ENCODE measurements at places on chromosomes 12 and 14. TPM values are rescaled to one million over a fixed set of nuclear protein-coding genes. Genes with fewer than 3 reads are reported as not detected.

- DNase-seq = no peak
Measured at GRCh38 chr12:5535541-5535940, 103.6 kb downstream of the NTF3 start.

Gene KRT80
- total RNA-seq = not detected

DNA sequence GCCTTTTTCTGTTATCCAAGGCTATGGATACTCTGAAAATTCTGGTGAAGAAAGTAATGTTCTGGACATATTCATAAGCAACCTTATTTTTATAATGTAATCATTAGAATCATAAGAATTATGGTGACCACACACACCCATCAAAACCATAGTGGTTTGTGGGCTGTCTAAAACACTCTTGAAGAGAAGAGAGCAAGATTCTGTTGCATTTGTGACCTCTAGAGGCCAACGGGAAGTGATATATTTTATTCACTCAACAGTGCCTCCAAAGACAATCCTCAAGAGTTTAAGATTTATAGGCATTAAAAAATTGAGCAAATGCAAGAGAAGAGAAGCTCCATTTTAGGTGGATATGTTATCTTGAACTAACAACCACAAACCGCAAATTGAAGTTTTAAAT is 68.5 kb upstream of the LGR5 start:
- no peak for DNase-seq

DNA sequence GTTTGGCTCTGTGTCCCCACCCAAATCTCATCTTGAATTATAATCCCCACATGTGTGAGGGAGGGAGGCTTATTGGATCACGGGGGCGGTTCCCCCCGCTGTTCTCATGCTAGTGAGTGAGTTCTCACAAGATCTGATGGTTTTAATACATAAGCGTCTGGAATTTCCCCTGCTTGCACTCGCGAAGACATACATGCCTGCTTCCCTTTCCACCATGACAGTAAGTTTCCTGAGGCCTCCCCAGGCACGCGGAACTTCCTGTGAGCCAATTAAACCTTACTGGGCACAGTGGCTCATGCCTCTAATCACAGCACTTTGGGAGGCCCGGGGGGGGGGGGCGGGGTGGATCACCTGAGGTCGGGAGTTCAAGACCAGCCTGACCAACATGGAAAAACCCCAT is 60.8 kb downstream of the R3HDM2 start:
- DNase-seq = no peak

Gene ACSS3
- 26.7 TPM for total RNA-seq

GRCh38 chr12:116677202-116677661 is 60.6 kb downstream of the SPRING1 start:
- no peak for DNase-seq

Gene SMCO3
- total RNA-seq = 1.1 TPM

Gene GLIPR1L1
- not detected for total RNA-seq

Gene EML5
- 4.4 TPM for total RNA-seq

Gene TCTN2
- total RNA-seq = 7.1 TPM

GRCh38 chr12:3005736-3006135 is 46.5 kb downstream of the TEAD4 start:
- DNase-seq = no peak

DNA sequence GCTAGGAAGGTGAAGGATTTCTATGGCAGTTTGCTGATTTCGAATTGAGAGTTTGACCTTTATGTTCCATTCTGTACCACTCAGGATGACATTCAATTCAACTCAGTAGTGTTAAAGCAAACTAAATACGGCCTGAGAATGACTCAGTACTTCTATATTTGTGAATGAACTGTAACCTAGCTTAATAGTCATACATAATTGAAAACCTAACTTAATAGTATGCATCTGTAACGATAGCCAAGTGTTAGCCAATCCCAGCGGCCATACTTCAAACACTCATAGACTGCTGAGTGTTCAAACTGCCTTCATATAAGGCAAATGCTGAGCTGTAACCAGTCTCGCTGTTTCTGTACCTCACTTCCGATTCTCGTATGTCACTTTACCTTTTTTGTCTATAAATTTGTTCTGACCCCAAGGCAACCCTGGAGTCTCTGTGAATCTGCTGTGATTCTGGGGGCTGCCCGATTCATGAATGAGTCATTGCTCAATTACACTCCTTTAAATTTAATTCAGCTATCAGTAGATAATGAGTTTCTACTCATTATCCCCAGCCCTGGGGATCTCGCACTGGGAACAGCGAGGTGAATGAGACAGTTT is 98.5 kb upstream of the SLC24A4 start:
- no peak for DNase-seq

DNA sequence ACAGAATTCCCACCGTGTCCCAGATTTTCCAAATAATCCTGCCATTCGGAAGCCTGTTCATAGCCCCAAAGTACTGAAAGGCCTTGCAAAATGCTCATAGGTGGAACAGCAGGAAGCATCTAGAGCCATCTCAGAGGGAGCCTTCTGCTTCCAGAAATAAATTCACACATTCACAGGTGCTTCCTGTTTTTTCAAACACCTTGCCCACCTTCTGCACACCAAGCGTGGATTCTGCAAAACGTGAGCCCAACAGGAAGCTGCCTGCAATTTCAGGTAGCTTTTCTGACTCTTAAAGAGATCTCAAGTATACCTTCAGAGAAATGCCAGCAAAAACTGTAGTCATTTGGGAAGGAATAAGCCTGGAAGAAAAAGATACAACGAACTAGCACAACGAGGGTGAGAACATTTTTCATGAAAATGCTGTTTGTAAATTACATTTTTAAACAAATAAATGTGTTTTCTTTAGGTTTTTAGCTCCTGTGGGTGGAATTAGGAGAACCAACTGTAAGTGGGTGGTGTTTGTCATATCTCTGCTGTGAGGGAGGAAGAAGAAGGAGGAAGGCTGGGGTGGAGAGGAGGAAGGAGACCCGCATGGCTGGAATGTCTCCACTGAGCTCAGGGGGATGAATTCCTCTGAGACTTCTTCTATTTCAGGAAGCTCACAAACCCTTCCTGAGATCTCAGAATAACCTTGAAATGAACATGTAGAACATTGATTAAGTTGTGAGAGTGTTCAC is at the start of gene IFNG-AS1:
Gene IFNG-AS1 (plus strand): TSS at position 264 of the 737 bp plus-strand sequence.
- DNase-seq = no peak

- no peak for DNase-seq
Measured at GRCh38 chr12:44573723-44574122, 302.4 kb downstream of the NELL2 start.

DNA sequence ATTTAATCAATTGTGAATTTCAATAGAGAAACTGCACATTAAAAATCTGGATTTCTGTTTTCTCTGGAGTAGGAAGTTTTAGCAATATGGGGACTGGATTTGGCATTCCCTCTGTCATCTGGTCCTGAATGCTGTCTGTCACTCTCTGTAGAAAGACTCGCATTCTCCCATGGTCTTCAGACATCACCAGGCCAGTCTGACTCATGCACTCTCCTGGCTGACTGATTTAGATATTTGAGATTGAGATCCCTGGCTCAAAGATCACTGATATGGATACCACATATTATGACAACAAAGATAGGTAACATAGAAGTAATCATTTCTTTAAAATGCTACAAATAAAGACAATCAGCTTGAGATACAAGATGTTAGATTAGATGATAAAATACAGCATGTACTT is 524.5 kb downstream of the GALC start:
- no peak for DNase-seq

Gene CD163
- 233 TPM for total RNA-seq

DNA sequence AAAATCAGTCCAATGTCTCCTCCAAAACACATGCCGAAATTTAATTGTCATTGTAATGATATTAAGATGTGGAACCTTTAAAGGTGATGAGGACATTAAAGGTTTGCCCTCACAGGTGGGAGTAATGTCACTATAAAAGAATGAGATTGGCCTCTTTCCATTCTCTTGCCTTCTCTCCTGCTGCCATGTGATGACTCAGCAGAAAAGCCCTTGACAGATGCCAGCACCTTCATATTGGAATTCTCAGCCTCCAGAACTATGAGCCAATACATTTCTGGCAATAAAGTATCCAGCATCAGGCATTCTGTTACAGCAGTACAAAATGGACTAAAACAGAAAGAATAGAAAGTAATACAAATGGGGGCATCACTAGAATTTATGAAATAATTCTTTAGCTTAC is 609.7 kb downstream of the SLC16A7 start:
- no peak for DNase-seq

- no peak for DNase-seq
Measured at GRCh38 chr12:64480148-64480547, 28.2 kb downstream of the TBK1 start.

DNA sequence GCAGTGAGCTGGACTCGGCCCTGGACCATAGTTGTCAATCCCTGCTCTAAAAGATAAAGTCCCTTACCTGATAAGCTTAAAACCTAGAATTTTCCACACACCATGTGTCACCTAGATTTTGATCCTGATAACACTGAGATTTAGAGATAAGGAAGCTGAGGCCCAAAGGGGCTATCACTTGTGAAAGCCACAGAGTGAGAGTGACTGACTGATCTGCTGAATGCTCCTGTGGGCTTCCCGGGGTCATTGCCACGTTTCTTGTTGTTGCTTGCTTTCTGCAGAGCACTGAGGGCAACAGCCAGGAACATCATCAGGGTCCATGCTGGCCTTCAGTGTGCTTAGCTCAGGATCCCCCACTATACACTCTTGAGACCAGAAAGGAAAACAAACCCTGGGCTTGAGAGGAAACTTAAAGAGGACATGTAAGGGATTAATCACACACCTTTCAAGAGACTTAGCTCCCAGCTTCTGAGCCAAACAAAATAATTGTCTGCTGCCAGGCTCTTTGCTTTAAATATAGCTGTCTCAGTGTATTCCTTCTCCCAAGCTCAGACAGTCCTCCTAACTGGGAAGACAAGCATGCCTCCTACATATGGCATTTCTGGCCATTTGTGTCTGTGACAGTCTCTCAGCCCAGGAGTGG is 82.6 kb upstream of the ARHGAP5 start:
- no peak for DNase-seq

DNA sequence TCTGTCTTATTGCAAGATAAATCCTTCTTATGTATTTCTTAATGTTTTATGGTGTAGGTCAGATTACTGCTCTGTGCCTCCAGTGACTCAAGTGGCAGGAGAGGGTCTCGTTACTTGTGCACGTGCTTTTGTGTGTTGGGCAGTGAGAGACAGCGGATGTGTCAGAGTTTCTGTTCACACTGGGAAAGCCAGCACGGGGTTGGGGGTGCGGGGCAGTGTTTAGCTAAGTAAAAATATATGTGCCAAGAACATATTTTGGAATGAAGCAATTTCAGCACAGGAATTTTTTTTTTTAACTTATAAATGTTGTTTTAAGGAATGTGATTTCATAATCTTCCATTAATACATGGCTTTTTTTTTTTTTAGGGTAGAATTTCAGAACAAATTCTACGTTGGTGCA is 4.5 kb upstream of the DNAH10 start:
- no peak for DNase-seq

Gene KRT72
- total RNA-seq = not detected

DNA sequence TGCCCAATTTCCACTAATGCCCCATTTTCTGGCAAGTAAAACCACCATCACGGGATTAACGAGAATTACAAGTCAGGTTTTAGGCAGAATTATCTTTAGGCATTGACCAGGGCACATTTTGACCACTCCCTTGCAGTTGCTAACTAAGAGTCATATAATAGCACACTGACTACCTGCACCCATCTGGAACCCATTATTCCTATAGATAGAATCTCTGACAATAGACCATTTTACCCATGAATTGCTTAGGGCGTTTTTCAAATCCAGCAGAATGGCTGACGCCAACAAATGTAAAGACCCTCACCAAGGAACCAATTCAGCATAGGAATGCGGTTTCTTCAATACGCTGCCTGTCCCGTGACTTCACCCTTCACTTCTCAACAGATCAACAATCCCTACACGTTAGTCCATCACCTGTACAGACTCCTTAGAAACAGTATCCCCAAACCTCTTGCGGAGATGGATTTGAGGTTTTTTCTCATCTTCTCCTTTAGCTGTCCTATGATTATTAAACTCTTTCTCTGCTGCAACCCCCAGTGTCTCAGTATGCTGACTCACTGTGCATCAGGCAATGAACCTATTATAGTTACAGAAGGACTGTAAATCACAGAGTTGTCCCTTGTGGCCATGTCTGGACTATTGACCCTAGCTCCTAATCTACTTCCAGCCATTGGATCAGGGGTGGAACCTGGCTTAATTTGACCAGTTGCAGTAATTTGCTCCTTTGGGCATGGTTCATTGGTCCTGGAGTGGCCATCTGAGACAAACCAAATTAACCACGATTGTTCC is 177.3 kb upstream of the PLXNC1 start:
- DNase-seq = no peak

- DNase-seq = peak; percentile 89
Measured at GRCh38 chr12:111434680-111435338, 29.1 kb downstream of the SH2B3 start.

DNA sequence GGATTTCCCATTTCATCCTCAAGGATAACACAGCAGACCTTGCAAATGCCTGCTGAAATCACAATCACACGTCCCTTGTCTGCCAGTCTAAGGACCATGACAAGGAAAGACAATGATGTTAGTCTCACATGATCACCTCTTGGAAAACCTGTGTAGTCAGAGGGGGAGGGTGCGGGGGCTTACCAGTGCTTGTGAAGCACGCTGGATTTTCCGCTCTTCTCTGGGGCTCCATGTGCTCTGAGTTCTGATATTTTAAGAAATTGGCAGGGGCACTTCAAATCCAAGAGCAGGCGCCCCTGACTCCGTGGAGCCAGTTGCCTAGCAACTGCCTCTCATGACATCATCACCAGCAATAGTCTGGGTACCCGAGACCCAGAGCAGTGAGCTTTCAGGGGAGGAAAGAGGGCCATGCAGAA is 200.9 kb upstream of the C14orf180 start:
- DNase-seq = no peak

GRCh38 chr12:104591257-104591885 is 134.6 kb downstream of the CHST11 start:
- no peak for DNase-seq

DNA sequence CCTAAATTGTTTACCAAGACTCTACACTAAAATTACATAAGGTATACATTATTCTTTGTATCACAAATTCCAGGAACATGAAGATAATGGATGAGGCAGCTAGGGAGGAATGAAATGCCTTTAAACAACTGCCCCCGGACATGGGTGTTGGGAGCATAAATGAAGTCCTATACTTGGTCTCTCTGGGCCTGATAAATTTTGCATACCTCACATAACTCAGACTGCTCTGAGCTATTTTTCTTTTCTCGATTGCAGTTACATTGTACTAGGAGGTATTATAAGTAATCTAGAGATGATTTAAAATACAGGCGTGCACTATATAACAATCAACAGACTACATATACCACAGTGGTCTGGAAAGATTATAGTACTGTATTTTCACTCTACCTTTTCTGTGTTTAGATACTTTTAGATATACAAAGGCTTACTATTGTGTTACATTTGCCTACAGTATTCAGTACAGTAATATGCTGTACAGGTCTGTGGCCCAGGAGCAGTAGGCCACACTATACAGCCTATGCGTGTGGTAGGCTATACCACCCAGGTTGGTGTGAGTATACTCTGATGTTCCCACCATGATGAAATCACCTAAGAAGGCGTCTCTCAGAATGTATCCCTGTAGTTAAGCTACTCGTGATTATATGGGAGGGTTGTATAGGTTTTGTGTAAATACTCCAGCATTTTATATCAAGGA is 14.3 kb downstream of the FNTB start:
- DNase-seq = no peak

Gene KRT74
- not detected for total RNA-seq

All from sigmoid colon (tissue), 7 donors.